IMR-90 (cell line): ENCODE measurements at places on chromosomes 1 and 21. TPM values are rescaled to one million over a fixed set of nuclear protein-coding genes. Genes with fewer than 3 reads are reported as not detected.
A peak's percentile ranks its signal among the peaks of the same experiment; 100 is the strongest.

GRCh38 chr1:30184393-30185141 is 538.8 kb downstream of the MATN1 start:
- no peak overlapping the region for H3K4me3 ChIP-seq
- H3K36me3 ChIP-seq = no peaks in the 10 kb centered on the region
- no peak overlapping the region for H3K27ac ChIP-seq
- DNase-seq = no peak

DNA sequence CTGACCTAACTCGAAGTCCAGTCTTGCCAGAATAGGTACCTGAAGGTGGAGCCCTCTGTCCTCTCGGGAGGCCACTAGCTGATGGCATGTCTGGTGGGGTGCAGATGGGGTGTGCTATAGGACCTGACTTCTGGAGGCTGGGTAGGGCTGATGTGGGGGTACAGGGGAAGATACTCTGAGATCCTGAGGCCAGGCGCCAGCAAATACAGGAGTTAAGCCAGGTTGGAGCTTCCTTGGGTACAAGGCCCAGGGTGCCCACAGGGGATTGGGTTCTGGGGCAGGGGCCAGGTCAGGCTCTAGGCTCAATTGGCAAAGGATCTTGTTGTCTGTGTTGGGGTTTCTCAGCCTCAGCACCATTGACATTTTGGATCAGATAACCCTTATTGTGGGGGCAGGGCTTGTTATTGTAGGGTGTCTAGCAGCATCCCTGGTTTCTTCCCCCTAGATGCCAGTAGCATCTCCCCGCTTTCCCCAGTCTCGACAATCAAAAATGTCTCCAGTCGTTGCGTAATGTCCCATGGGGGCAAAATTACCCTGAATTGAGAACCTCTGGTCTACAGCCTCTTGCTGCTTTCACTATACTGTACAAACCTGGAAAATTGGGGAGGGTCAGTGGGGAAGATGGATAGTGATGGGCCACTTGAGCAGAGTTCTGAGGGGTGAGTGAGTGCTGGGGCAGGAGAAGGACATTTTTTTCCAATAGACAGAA is 9.2 kb downstream of the PTPRF start:
- no peaks in the 10 kb centered on the region for H3K27me3 ChIP-seq
- H3K4me1 ChIP-seq = no peaks in the 10 kb centered on the region; the same call in 1 of the 2 replicates
- H3K4me3 ChIP-seq = no peak overlapping the region
- H3K36me3 ChIP-seq = peaks cover 22% of the 10 kb centered on the region
- H3K27ac ChIP-seq = no peak overlapping the region

The LAPTM5 gene
- under 0.01 TPM in 1 of 2 replicates, not detected in the other for total RNA-seq

The OR2L8 gene
- total RNA-seq = not detected in 2 replicates

The SLAMF9 gene
- 0.18 and 0.28 TPM in 2 replicates for total RNA-seq

GRCh38 chr21:34844924-34845238 is 176.1 kb downstream of the CLIC6 start:
- no peaks in the 10 kb centered on the region for H3K27me3 ChIP-seq
- no peak overlapping the region for H3K4me3 ChIP-seq
- peak overlapping the region; percentile 63 for H3K27ac ChIP-seq
- peaks cover 38% of the 10 kb centered on the region for H3K4me1 ChIP-seq
- peaks cover 45% of the 10 kb centered on the region for H3K36me3 ChIP-seq

DNA sequence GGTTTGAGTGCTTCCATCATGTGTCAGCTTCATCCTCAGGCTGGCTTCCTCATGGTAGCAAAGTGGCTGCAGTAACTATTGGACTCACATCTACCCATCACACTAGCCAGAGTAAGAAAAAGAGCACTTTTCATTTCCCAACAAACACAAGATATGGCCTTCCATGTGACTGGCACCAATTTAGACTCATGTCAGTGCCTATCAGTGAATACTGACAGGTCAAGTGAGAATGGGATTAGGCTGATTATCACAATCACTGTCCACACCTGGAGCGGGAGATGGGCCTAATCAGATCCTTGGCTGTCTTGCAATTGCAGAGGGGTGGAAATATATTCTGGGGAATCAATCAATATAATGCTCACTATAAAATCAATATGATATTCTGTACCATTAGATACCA is 2.9 kb upstream of the RABGAP1L start:
- H3K4me3 ChIP-seq = no peak overlapping the region
- no peaks in the 10 kb centered on the region; the same call in 1 of the 2 replicates for H3K27me3 ChIP-seq
- no peaks in the 10 kb centered on the region for H3K4me1 ChIP-seq
- no peaks in the 10 kb centered on the region for H3K36me3 ChIP-seq

DNA sequence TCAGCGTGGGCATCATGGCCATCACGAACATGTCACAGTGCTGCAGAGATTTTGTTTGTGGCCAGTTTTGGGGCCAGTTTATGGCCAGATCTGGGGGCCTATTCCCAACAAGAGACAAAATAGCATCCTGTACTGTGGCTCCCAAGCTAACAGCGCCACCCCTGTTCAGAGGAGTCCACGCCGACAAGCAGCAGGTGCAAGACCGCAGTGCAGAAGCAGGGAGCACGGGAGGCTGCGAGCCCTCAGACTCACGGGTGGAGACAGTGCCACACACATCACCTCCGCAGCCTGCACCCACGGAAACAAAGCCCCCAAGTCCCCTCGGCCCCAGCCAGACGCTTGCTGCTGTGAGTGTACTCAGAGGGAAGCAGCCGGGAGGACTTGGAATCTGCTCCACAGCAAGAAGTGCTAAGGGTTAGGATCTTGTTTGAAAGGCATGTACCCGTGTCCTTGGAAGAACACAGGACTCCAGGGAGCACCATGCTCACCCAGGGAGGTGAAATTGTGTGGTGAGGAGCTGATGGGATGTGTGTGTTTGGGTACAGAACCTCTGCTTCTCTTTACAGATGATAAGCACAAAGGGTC is 7.1 kb downstream of the TCP10L start:
- H3K27me3 ChIP-seq = peaks cover 46% of the 10 kb centered on the region
- no peak overlapping the region for H3K4me3 ChIP-seq
- peak; percentile 9 for DNase-seq
- no peaks in the 10 kb centered on the region for H3K36me3 ChIP-seq
- no peak overlapping the region for H3K27ac ChIP-seq

GRCh38 chr1:89453123-89453972 is 71.3 kb upstream of the LRRC8B start:
- H3K27ac ChIP-seq = no peak overlapping the region
- DNase-seq = no peak
- H3K27me3 ChIP-seq = no peaks in the 10 kb centered on the region
- H3K4me1 ChIP-seq = no peaks in the 10 kb centered on the region
- no peak overlapping the region for H3K4me3 ChIP-seq
- no peaks in the 10 kb centered on the region for H3K36me3 ChIP-seq

DNA sequence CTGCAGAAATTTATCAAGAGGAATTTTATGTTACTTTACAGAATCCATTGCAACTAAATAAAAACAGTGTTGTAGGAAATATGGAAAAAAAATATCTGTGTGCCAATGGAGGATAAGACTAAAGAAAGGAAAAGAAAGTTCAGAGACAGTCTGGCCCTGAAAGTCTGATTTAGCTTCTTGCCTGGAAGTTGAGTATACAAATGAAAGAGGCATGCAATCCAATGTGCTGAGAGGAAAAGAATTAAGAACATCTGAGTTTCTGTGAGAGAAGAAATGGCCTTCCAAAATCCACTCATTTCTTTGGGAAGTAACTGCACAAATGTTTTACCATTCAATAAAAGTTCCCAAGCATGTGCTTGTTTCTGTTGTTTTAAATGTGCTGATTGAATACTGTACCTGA is 65.1 kb downstream of the LHX9 start:
- H3K4me1 ChIP-seq = peaks cover 5% of the 10 kb centered on the region; the same call in 1 of the 2 replicates
- H3K27ac ChIP-seq = no peak overlapping the region
- DNase-seq = peak; percentile 5
- no peak overlapping the region for H3K4me3 ChIP-seq
- H3K27me3 ChIP-seq = no peaks in the 10 kb centered on the region

The FLG gene
- not detected in 2 replicates for total RNA-seq

DNA sequence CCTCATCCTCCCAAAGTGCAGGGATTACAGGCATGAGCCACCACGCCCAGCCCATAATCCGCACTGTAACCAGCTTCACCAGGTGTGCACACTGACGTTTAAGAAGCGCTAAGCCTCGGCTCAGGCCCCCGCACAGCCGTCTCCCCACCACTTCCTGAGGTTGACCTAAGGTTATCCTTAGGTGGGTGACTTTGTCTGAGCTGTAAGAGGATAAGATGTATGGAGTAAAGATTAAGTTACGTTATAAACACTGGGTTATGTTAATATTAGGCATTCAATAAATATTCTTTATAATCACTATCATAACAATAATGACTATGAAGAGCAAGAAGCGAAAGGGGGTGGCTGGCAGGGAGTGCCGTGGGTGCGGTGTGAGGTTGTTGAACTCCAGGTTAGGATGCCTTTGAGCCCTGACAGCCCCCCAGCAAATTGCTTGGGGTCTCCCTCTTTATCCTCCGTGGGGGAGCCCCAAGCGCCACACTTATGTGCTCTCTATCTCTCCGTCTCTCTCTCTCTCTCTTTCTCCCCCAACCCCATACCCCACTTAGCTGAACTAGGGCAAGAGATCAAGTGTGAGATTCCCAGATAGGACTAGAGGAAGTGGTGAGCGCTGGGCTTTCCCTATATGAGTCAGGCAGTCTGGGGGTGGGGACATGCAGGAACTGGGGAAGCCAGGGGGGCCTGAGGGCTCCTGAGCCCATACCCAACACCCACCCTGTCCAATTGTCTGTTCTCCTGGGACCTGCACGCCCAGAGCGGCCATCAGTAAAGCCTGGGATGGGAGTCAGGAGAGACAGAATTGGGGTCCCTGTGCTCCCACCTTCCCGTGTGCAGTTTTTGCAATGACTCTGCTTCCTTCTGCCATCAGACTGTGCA is 7.6 kb downstream of the EFHD2 start:
- H3K27me3 ChIP-seq = no peaks in the 10 kb centered on the region
- H3K27ac ChIP-seq = peak overlapping the region; percentile 57
- peak; percentile 83 for DNase-seq
- H3K36me3 ChIP-seq = peaks cover 8% of the 10 kb centered on the region; the same call in 1 of the 2 replicates
- H3K4me1 ChIP-seq = peaks cover 22% of the 10 kb centered on the region
- no peak overlapping the region for H3K4me3 ChIP-seq

DNA sequence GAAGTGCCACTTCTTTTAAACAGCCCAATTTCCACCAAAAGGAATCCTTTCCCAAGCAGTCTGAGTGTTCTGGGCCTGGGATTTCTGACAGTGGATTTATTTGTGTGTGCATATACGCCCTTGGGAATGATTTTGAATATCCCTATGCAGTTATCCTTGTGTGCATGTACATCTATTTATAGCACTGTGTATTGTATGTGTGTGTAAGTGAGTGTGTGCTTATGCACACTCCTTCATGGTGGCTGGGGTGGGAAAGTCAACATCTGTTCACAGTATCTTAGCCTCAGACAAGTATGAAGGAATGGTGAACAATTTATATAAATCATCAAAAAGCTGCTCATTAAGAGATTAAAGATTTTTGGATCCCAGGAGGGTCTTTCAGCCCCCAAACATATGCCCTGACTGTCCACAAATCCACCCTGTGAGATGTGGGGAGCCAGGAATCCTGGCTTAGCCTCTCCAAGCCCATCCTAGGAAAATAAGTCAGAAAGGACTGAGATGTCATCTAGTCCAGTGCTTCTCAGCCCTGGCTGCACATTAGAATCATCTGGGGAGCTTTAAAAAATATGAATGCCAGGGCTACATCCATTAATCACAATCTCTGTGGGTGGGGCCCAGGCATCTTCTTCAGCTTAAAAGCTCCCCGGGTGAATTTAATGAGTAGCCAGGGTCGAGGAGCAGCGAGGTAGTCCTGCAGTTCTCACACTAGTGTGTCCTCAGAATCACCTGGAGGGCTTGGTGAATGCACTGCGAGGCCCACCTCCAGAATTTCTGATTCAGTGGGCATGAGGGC is 101.4 kb downstream of the PLXNA2 start:
- no peak overlapping the region for H3K4me3 ChIP-seq
- H3K27me3 ChIP-seq = no peaks in the 10 kb centered on the region
- no peaks in the 10 kb centered on the region for H3K36me3 ChIP-seq
- no peak overlapping the region for H3K27ac ChIP-seq
- no peaks in the 10 kb centered on the region for H3K4me1 ChIP-seq
- no peak for DNase-seq

DNA sequence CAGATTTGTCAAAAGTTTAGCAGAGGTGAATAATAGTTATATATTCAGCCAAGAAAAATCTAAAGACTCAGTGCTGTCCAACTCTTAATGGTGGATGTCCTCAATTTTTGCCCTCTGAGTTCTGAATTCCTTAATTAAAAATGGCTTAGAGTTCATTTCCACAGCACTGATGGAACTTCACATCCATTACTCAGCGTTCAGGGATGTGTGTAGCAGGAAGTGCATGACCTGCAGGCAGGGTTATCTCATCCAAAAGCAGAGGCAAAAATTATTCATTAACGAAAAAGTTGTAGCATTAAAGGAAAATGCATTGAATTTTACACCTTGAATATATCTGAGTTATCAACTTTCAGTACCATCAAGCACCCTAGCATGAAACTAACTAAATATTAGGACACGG is 96.7 kb downstream of the ZP4 start:
- DNase-seq = no peak
- no peaks in the 10 kb centered on the region for H3K36me3 ChIP-seq
- no peak overlapping the region for H3K4me3 ChIP-seq

- DNase-seq = no peak
- peak overlapping the region; percentile 54 for H3K4me3 ChIP-seq
- H3K27me3 ChIP-seq = peaks cover 2% of the 10 kb centered on the region; the same call in 1 of the 2 replicates
- no peak overlapping the region for H3K27ac ChIP-seq
Observed at GRCh38 chr1:220747437-220748088, 559 bp upstream of the MTARC2 start.

DNA sequence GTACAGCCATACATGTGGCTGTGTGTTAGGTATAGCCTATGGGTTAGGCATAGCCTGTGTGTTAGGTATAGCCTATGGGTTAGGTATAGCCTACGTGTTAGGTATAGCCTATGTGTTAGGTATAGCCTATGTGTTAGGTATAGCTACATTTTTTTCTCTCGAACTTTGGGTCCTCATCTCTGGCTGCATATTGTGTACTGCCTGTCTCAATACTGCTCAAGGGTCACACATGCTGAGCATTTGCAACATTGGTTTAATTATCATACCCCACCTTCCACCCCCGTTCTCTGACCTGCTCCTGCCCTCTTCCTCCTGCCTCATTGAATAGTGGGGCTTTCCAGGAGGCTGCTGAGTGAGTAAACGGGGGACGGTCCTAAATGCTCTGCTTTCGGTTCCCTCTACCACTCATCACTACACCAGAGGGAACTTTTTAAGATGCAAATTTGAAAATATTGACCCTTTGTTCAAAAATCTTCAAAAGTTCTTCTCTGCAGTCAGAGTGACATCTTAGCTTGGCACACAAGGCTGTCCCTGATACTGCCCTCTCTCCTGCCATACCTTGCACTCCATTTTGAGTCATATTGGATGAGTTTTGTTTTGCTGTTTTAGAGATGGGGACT is 17.8 kb downstream of the OR2B11 start:
- DNase-seq = no peak
- H3K36me3 ChIP-seq = no peaks in the 10 kb centered on the region
- H3K4me1 ChIP-seq = no peaks in the 10 kb centered on the region
- no peak overlapping the region for H3K4me3 ChIP-seq

The NPR1 gene
- total RNA-seq = not detected in 2 replicates

GRCh38 chr21:19529031-19529430 is 1125.4 kb upstream of the TMPRSS15 start:
- H3K4me1 ChIP-seq = no peaks in the 10 kb centered on the region
- no peak overlapping the region for H3K4me3 ChIP-seq
- H3K27me3 ChIP-seq = no peaks in the 10 kb centered on the region
- H3K36me3 ChIP-seq = no peaks in the 10 kb centered on the region
